Effector CD4-positive, alpha-beta T cell (primary cell): ENCODE measurements at places on chromosomes 16 and 17.
A peak's percentile ranks its signal among the peaks of the same experiment; 100 is the strongest.

- no peak for DNase-seq
These were observed 3.4 kb upstream of the ZNF423 start for GRCh38 chr16:49859125-49859811.

DNA sequence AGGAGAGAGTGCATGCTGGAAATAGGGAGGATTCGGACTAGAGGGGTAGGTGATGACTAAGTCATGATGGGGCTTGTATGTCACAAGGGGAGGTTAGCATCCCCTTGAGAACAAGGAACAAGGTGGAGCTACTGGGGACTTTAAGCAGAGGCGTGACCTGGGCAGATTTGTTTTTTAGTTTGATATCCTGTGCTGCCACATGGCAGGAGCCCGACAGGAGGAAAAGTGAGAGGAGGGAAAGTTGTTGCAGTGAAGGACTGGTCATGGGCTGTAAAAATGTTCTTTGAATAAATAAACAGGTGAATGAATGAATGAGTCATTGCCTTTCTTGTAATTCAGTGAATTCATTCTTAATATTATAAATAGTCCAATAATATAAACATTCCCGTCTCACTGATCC lies 365.1 kb upstream of the CDH5 start:
- DNase-seq: no peak

DNA sequence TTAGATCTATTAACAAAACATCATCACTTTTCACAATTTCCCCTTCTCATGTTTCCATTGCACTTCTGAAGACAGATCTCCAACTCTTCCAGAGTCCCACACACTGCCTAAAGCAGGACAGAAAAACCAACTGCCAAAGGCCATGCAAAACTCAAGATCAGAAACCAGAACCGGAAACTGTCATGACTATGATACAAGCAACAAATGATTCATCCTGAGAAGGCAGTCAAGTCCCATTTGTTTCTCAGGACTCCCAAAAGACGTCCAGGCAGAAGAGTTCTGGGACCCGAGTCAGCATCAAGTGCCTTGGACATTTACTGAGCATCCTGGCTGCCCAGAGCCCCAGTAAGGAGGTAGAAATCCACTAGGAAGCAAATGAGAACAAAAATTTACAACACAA lies 38.8 kb downstream of the ERN1 start:
- DNase-seq: no peak

DNA sequence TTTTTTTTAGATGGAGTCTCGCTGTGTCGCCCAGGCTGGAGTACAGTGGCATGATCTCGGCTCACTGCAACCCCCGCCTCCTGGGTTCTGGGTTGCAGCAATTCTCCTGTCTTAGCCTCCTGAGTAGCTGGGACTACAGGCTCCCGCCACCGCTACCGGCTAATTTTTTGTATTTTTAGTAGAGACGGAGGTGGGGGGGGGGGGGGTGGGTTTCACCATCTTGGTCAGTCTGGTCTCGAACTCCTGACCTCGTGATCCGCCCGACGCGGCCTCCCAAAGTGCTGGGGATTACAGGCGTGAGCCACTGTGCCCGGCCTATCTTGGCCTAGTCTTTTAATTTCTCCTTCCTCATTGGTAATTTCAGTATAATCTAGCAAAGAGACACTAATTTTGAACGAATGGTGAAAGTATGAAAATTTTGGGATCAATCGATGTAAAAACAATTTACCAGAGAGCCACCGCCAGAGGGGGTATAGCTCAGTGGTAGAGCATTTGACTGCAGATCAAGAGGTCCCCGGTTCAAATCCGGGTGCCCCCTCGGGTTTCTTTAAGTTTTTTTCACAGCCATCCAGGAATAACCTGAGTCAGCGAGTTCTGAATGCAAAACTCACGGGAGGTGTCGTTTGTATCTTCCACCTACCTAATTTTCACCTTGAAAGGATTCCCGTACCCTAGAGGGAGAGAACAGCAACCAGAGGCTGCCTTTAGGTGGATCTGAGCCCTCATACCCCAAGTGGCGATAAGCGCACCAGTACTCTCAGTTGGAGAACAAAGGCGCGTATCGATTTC lies 2.5 kb upstream of the LASP1 start:
- DNase-seq: peak; percentile 59

DNA sequence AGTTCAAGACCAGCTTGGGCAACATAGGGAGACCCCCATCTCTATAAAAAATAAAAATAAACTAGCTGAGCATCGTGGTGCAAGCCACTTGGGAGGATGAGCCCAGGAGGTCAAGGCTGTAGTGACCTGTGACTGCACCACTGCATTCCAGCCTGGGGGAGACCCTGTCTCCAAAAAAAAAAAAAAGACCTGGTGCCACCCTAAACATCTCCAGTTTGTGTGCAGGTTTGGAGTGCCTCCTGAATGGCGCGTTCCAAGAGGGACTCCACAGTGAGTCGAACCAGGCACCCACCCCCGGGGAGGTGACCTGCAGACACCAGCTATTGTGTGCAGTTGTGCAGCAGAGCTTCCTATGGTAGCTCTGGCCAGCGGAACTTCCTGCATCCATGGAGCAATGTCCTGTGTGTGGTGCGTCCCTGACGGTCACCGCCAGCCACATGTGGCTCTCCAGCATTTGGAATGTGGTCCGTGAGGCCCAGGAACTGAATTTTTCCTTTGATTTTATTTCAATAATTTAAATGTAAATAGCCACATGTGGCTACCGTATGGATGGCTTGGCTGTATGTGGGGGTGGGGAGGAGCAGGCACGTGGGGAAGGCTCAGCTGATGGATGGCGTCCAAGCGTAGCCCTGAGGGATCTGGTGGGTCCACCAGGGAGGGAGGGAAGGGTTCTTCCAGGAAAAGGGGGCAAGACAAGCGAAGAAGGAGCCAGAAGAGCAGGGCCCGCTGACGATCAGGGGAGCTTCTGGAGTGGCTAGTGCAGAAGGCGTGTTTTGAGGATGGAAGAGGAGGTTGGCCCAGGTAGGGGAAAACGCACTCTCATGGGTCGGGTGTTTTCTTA lies 107.1 kb upstream of the GSE1 start:
- DNase-seq: no peak

- no peak for DNase-seq
These were observed 178.5 kb upstream of the TBX2 start for GRCh38 chr17:61221181-61221580.
